ENCODE measurements at places on chromosomes 2 and 18.

DNA sequence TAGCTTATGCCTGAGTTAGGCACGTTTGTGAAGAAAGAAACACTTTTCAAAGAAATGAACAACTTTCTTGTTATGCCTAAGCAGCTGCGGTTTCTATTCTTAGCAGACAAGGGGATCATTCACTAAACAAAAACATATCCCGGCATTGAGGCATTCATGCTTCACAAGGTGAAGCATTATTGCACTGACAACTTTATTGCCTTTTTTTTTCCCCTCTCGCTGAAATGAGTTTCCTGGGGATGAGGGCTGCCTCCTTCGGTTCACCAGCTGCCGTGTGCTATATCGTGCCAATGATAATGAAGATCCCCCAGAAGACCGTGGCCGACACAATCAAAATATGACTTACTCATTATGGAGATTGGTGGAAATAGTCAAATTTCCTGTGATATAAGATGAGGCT, 288.2 kb upstream of the ST6GAL2 start:
- DNase-seq: no peak

DNA sequence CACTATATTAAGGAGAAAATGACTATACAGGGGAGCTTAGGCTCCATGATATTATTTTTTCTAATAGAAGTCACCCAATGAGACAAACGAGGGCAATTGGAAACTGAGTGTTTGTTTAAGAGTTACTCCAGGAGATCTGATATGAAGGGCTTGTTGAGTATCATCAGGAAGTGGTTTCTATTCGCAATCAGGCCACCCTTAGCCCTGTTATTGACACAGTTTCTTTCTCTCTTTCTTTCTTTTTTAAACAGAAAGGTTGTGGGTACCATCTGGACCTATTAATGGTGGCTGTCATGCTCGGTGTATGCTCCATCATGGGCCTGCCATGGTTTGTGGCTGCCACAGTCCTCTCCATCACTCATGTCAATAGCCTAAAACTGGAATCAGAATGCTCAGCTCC, 117.3 kb downstream of the DPP4 start:
- no peak for DNase-seq

- no peak for DNase-seq
These were observed 127.6 kb upstream of the LINC00305 start for GRCh38 chr18:64276311-64277090.

- no peak for DNase-seq
These were observed 28.1 kb downstream of the CEP192 start for GRCh38 chr18:13019301-13019700.

GRCh38 chr18:39241534-39241933, 1675.9 kb upstream of the CELF4 start:
- no peak for DNase-seq

GRCh38 chr2:134232868-134233727, 20.8 kb upstream of the MGAT5 start:
- peak; percentile 4 for DNase-seq

DNA sequence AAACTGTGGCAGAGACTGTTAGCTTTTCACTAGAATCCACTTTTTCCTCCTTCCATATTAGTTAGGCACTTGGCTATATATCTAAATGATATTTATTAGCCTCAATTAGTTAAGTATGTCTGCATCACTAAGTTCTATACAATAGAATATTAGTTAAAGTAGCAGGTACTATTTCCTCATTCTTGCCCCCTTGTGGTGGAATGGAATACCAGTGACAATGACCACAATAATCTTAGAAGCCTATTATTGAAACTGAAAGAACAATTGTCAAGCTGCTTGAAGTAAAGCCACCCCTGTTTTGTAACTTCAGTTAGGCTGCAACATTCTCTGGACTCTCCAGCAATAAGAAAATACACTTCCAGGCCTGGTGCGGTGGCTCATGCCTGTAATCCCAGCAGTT, 476.3 kb upstream of the VWC2L start:
- peak; percentile 4 for DNase-seq

GRCh38 chr2:179429060-179429471, 164.4 kb upstream of the SESTD1 start:
- DNase-seq: no peak

GRCh38 chr2:59047373-59047995, 806.4 kb upstream of the FANCL start:
- DNase-seq: no peak

DNA sequence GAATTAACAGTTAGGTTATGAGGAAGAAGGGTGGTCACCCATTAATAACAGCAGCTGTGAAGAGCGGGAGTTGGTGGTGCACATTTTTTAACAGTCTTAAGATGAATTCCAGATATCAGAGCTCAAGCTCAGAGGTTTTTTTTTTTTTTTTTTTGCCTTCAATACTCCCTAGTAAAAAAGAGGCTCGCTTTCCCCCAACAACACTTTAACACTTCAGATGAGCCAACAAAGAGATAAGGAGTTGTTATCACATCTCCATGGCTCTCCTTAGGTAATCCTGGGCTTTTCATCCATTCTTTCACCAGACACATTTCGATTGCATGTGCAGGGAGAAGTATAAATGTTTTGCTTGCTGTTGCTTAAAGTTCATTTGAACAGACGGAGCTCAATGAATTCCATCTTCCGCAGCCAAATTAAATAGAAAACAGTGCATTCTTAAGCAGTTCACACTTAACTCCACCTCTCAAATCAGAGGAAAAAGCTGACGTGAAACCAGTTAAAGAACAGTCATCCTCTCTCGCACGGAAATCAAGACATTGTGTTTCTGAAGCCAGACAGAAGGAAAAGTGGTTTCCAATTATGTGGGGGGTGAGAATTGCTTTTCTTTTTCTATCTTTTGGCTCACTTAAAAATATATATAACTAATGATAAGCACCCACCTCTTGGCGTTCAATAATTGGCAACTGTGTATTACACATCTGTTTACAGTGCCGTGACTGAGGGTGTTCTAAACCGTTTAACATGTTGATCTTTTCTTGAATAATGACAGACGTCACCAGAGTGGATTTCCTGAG, 118.2 kb downstream of the ZNF521 start:
- DNase-seq: peak; percentile 35

GRCh38 chr2:102841107-102841840, 79.4 kb downstream of the TMEM182 start:
- peak; percentile 54 for DNase-seq

DNA sequence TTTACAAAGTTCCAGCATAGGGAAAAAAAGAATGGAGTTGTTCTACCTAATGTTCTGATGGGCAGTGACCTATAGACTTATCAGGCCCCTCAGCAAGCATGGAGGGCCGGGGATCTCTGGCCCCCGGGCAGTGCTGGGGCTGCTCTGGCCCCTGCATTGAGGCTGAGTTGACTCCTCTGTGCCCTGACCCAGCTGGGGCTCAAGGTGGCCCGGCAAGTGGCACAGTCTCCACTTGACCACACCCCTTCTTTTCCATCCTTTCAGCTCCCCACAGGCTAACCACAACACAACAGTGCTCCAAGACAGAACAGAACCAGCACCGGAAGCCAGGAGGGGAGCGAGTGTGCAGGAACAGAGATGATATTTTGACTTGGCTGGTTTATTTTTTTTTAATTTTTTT, 19.9 kb downstream of the TOGARAM2 start:
- no peak for DNase-seq

DNA sequence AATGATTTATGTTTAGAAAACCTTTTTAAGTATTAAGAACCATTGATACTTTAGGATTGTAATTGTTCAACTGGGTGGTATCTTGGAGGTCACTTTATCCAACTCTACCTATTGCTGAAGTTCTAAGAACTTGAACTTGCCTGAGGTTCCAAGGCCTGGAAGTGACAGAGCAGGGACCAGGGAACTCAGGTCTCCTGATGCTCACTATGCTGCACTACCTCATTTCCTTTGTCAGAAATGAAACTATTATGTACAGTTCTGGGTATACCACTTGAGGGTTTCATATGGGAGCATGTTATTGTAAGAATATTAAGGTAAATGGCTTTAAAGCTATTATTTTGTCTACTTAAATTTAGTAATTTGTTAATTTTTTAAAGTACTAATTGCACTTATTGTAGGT, 3.0 kb downstream of the MBD5 start:
- no peak for DNase-seq

GRCh38 chr2:213863541-213863940, 547.3 kb upstream of the VWC2L start:
- DNase-seq: no peak

DNA sequence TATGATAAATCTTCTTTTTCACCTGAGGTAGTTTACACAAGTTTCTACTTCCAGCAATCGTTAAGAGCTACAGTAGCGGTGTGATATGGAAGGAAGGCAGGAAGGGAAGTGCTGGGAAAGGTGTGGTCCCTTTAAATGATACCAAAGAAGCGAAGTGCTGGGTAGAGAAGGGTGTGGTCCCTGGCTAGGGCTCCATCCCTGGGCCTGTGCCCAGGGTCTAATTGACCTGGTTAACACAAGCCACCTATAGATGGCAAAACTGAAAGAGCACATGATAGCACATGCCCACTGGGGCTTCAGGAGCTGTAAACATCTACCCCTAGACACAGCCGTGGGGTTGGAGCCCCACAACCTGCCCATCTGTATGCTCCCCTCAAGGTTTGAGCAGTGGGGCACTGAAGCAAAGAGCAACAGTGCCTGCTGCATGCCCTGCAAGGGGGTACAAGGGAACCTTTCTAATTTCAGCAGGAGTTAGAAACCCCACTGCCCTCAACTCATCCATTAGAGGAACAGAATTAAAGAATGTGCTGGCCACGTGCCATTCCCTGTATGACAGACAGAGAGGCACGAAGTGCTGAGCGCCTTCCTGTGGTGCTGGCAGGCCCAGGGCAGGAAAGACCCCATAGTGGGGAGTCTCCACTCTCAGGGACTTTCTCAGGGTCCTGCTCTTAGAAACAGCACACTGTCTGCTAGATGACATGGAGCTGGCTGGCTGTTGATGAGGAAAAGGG, 153.1 kb upstream of the LMAN1 start:
- DNase-seq: no peak

GRCh38 chr2:102718387-102719316, 43.2 kb upstream of the TMEM182 start:
- no peak for DNase-seq

GRCh38 chr18:79680891-79681339, 1.3 kb downstream of the CTDP1 start:
- no peak for DNase-seq

GRCh38 chr18:30489890-30490643, 552.5 kb downstream of the DSC3 start:
- DNase-seq: no peak

DNA sequence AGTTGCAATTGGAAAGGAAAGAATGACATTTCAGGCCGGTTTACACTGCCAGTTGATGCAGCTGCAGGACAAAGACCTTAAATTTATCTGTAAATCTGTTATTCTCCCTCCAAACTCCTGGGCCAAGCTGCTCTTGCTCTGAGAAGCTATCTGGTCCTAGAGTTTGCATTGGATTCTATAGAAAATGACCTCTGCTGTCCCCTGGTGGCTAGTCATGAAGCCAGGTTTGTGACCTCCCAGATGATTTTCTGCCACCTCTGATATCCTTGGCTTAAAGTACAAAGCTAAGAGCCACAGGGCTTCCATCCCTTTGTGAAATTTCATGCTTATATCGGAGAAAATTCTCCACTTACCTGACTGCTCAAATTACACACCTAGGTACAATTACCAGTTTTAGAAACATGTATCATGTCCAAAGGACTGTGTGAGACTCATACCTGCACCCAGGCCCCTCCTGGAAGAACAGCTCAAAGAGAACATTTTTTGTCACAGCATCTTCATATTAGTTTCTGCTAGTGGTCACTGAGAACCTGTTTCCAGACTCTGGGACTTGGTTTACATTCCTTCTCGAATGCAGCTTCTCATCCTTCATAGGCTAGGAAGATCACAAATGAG, 28.9 kb upstream of the IER3IP1 start:
- peak; percentile 61 for DNase-seq

DNA sequence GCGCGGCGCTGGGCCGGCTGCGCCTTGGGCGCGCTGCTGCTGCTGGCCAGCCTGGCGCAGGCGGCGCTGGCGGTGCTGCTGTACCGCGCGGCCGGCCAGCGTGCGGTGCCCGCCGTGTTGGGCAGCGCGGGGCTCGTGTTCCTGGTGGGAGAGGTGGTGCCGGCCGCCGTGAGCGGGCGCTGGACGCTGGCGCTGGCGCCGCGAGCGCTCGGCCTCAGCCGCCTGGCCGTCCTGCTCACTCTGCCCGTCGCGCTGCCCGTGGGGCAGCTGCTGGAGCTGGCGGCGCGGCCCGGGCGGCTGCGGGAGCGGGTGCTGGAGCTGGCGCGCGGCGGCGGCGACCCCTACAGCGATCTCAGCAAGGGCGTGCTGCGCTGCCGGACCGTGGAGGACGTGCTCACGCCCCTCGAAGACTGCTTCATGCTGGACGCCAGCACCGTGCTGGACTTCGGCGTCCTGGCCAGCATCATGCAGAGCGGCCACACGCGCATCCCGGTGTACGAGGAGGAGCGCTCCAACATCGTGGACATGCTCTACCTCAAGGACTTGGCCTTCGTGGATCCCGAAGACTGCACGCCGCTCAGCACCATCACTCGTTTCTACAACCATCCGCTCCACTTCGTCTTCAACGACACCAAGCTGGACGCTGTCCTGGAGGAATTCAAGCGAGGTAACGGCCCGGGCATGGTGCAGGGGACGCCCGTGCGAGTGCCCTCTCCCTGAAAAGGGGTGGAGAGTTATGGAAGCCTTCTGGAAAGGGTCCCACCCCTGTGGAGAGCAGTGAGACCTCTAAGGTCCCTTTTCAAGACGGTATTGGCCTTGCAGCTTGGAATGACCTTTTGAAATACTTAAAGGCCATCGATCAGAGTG, 1.0 kb downstream of the CNNM3 start:
- peak; percentile 15 for DNase-seq

DNA sequence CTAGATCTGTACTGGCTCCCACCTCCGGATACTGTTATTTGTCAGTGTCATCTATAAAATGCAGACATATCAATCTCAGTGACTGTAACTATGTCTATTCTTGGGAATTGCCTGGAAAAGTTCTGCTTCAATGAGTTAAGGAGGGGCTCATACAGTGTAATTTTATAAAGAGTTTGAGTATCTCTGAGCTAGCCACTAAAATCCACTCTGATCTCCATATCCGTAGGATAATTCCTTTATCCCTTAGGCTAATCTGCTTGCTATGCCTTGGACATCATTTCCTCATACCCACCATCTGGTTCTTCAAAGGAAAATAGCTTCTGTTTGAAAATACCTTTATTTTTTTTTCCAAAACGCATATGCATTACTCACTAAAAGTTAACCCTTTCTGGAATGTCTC, 863.2 kb downstream of the SUCLG1 start:
- DNase-seq: no peak

DNA sequence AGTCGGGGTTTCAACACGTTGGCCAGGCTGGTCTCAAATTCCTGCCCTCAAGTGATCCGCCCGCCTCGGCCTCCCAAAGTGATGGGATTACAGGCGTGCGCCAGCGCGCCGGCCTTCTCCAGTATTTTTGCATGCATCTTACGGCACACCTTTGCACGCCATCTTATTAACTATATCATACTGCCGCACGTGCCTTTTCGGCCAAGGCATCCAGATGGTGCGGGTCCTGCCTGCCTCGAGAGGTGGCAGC, 765 bp upstream of the ING5 start:
- no peak for DNase-seq

All from AG08395 (cell line).